ENCODE measurements at places on chromosomes 13 and 19. TPM values are rescaled to one million over a fixed set of nuclear protein-coding genes. Genes with fewer than 3 reads are reported as not detected.

GRCh38 chr13:95231393-95231792 lies 69.9 kb downstream of the ABCC4 start:
- no peak for DNase-seq

- DNase-seq: no peak
These were observed 3.1 kb downstream of the FGF9 start for GRCh38 chr13:21673789-21674489.

GRCh38 chr13:39559847-39560246 lies 43.1 kb downstream of the LHFPL6 start:
- no peak for DNase-seq

GRCh38 chr13:44449999-44450821 lies 76.6 kb downstream of the SERP2 start:
- DNase-seq: peak; percentile 49

Gene EXOC3L2
- total RNA-seq: 0.27 TPM

Data from foreskin keratinocyte (primary cell).